Activated CD4-positive, alpha-beta memory T cell treated with anti-CD3 and anti-CD28 coated beads for 36 hours (primary cell): ENCODE measurements at places on chromosomes 3 and 15. TPM values are rescaled to one million over a fixed set of nuclear protein-coding genes. Genes with fewer than 3 reads are reported as not detected.

DNA sequence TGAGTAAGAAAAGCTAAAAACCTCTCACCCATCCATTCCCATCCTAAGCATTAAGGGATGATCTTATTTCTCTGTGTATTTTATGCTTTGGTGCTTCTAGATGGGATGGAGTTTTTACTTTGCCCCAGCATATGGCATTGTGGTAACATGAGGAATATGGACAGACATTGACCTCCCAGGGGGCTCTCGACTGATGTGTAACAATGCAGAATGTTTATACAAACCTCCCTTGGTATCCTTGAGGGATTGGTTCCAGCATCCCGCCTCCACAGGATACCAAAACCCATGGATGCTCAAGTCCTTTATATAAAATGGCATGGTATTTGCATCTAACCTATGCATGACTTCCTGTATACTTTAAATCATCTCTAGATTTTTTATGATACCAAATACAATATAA, 21.6 kb downstream of the PDIA5 start:
- H3K4me1 ChIP-seq: peaks cover 21% of the 10 kb centered on the region
- no peak for DNase-seq
- peaks cover 15% of the 10 kb centered on the region for H3K36me3 ChIP-seq
- no peak overlapping the region for H3K27ac ChIP-seq

GRCh38 chr3:43389388-43390254, 103.3 kb downstream of the SNRK start:
- peaks cover 69% of the 10 kb centered on the region for H3K4me1 ChIP-seq
- peak; percentile 85 for DNase-seq
- no peaks in the 10 kb centered on the region for H3K27me3 ChIP-seq

DNA sequence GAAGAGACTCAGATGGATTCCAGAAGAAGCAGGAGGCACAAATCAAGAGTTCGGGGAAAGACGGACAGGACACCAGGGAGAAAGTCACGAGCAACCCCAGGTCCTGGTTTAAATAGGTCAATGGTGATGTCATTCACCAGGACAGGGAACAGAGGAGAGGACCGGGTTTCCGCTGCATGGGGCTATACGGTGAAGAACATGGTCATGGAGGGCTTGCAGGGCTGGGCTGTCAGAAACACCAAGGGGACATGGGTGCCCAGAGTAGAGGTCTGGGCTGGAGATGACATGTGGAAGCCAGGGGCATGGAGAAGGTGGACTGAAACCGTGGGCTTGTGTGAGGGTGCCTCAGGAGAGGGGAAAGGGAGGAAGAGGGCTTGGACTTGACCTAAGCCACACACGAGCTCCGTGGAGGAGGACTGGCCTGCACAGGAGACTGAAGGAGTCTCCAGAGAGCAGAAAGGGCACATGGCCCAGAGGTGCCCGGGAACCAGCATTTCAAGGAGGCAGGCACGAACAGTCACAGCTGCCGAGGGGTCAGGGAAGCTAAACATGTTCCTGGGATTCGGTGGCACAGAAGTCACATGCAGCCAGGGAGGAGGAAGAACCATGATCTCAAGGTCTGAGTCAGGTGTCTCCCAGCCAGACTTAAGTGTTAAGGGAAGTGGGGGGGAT, 54.2 kb upstream of the RPL32 start:
- H3K27me3 ChIP-seq: peaks cover 2% of the 10 kb centered on the region
- H3K4me1 ChIP-seq: peaks cover 8% of the 10 kb centered on the region
- no peak overlapping the region for H3K4me3 ChIP-seq
- H3K36me3 ChIP-seq: peaks cover 9% of the 10 kb centered on the region
- H3K27ac ChIP-seq: no peak overlapping the region

- no peak overlapping the region for H3K27ac ChIP-seq
- no peak overlapping the region for H3K4me3 ChIP-seq
- H3K4me1 ChIP-seq: peaks cover 16% of the 10 kb centered on the region
- H3K27me3 ChIP-seq: no peaks in the 10 kb centered on the region
Observed at GRCh38 chr3:58047826-58048225, 39.6 kb downstream of the FLNB start.

- no peaks in the 10 kb centered on the region for H3K4me1 ChIP-seq
- H3K27ac ChIP-seq: no peak overlapping the region
- no peak for DNase-seq
- peaks cover 11% of the 10 kb centered on the region for H3K27me3 ChIP-seq
Observed at GRCh38 chr3:124395162-124395561, 335.1 kb upstream of the UMPS start.

DNA sequence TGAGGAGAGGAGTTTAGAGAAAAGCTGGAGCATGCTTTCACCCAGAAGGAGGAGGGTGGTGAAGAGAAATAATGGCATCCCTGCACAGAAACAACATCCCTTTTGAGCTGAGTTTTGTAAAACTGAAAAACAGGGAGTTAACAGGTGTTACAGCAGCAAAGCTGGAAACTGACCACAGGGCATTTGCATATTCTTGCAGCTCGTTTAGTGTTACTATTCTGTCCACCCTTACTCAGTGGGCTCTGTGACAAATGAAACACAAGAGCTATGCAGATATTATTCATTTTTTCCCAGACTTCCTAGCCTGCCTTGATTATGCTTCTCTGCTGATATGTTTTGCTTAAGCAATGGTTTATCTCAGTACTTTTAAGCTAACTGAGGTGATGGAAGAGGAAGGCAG, 272.0 kb downstream of the NEK10 start:
- H3K27ac ChIP-seq: no peak overlapping the region
- no peaks in the 10 kb centered on the region for H3K27me3 ChIP-seq
- no peak for DNase-seq
- H3K36me3 ChIP-seq: no peaks in the 10 kb centered on the region
- no peaks in the 10 kb centered on the region for H3K4me1 ChIP-seq
- H3K4me3 ChIP-seq: no peak overlapping the region

Gene LOXL1
- total RNA-seq: 2.5 TPM
